ENCODE measurements at places on chromosomes 12 and 14.

GRCh38 chr14:35284506-35284905 is 7.7 kb upstream of the PSMA6 start:
- H3K36me3 ChIP-seq: no peaks in the 10 kb centered on the region
- no peak overlapping the region for H3K27ac ChIP-seq

DNA sequence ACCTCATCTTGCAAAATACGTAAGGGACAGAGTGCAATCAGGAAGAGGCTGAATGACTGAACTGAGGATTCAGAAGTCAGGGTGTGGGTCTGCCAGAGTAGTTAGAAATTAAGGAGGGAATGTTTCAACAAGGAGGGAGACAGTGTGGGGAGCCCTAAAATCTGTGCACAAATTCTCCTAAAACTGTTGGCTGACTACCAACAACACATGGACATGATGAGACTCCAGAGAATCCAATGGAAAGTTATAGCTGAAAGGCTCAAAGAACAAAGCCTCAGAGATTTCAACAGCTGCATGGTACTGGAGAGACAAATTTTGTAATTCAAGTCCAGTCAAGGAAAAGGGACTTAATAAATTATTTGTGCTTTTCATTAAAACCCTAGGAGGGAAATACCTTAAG is 36.1 kb upstream of the NEDD1 start:
- H3K27ac ChIP-seq: no peak overlapping the region
- no peak overlapping the region for H3K4me3 ChIP-seq
- H3K27me3 ChIP-seq: peaks cover 3% of the 10 kb centered on the region
- DNase-seq: no peak
- H3K36me3 ChIP-seq: no peaks in the 10 kb centered on the region

DNA sequence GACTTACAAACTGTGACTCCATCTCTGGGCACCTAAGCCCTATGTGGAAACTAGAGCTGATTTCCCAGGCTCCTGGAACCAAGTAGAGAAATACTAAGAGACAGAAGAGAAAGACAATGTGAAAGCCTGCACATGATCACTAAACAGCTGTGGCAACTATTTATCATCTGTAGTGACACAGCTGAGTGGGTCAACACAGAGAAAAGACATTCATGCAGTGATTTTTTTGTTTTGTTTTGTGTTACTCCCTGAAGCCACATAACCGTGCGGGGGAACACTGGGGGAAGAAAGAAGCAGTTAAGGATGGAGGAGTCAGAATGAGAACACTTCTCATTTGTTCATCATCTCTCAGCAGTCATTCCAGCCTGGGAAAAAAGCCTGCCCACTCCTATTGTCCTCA is 1.5 kb downstream of the PRR4 start:
- no peak overlapping the region for H3K27ac ChIP-seq
- H3K4me1 ChIP-seq: peaks cover 7% of the 10 kb centered on the region
- H3K4me3 ChIP-seq: no peak overlapping the region
- H3K27me3 ChIP-seq: no peaks in the 10 kb centered on the region
- no peaks in the 10 kb centered on the region for H3K36me3 ChIP-seq

GRCh38 chr12:25840678-25841465 is 117.6 kb upstream of the RASSF8 start:
- H3K27me3 ChIP-seq: no peaks in the 10 kb centered on the region
- H3K4me1 ChIP-seq: no peaks in the 10 kb centered on the region
- no peak overlapping the region for H3K27ac ChIP-seq
- DNase-seq: no peak

GRCh38 chr14:70697701-70698100 is 56.0 kb downstream of the TTC9 start:
- no peaks in the 10 kb centered on the region for H3K27me3 ChIP-seq
- no peak for DNase-seq
- H3K27ac ChIP-seq: peak overlapping the region; percentile 86

DNA sequence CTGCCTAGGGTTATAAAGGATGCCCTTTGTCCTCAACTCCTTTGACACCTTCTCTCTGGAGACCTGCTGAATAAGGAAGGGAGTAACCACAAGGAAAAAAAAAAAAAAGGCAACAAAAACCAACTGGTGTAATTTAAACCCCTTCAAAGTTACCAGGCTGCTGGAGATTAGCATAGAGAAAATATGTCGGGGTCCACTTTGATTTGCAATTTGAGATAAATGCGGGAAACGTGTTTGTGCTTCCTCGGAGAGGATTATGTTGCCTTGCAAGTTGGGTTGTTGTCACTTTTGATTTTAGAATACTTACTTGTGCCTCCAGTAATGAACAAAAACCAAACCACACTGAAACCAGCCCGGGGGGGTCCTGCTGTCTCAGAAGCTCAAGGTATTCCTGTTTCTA is 200.2 kb upstream of the MYL2 start:
- H3K4me1 ChIP-seq: no peaks in the 10 kb centered on the region
- no peak for DNase-seq
- no peak overlapping the region for H3K4me3 ChIP-seq

Data from Calu3 (cell line).